ENCODE measurements at places on chromosomes 2 and 18.

- no peak for DNase-seq
Observed at GRCh38 chr2:201057087-201057521, 14.4 kb downstream of the HYCC2 start.

DNA sequence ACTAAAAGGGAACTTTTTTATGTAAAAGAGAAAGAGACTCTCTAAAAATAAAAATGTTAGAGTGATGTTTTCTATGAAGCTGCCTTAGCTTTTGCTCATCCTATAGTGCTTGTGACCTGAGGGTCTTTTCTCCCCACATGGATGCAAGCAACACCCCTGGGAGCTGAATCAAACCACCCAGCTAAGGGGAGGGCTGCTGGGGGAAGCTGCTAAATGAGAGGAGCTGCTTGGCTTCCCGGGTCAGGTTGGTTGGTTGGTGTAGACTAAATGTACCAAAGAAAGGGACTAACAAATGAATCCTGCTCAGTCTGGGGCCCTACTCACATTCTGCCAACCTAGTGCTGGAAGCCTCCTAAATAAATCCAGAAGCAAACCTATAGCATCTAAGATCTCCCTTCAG is 35.0 kb downstream of the AFF3 start:
- no peak for DNase-seq

- DNase-seq: no peak
Observed at GRCh38 chr2:149143734-149144133, 105.2 kb downstream of the LYPD6B start.

GRCh38 chr2:217970206-217970605 is 32.6 kb downstream of the TNS1 start:
- no peak for DNase-seq

DNA sequence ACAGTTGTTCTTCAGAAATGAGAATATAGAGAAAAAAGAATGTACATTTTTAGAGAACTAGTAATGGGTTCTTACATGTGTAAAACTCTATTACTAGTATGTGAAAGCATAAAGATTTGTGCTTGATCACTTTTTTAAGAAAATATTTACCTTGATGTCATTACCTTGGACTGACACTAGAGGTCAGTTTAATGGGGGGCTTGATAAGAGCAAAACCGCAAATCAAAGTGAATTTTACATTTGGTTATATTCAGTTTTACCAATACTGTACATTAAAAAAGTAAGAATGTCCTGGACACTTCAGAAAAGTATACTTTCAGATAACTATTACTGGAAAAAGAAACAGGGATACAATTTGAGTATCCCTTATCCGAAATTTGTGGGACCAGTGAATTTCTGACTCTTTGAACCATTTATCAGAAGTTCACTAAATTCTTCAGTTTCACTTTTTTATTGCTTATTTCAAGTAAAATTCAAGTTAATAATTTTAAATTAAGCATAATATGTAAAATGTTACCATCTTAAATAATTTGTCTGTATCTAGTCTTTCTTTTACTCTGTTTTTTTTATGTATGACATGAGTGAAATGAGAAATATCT is 1149.5 kb downstream of the DSC3 start:
- no peak for DNase-seq

DNA sequence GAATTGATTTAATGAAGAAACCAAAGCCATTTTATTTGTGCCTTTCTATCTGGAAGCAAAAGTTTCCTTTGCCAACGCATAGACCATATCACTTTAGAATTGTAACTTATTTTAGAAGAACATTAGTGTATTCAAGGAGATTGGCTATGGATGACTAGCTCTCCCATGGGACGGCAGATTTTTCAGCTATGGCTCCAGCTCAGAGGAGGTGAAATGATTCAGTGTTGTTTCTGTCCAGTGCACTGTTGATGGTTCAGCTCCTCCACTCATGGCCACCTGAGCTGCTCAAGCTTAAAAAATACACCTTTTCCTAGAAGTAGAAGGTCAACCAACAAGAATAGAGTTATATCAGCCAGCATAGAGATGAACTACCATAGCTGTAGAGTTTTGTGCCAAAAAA is 1597.5 kb upstream of the PIK3C3 start:
- DNase-seq: no peak

GRCh38 chr2:205543262-205543843 is 138.9 kb upstream of the NRP2 start:
- DNase-seq: no peak

DNA sequence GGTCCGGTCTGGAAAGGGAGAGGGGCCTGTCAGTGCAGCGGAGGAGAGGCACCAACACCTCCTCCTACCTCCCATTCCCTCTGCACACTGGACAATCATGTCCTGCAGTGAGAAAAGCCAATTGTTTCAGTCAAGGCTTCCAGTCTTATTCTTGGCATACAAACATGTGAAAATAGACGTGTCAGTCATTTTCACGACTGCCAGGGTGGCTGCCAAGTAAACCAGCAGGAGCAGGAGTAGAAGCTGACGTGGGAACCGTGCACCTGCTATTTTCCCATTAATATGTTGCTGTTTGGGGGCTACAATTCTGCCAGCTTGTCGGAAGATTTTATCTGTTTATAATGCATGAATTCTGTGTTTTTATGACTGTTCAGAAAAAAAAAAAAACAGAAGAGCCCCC is 202.3 kb downstream of the SPP2 start:
- no peak for DNase-seq

DNA sequence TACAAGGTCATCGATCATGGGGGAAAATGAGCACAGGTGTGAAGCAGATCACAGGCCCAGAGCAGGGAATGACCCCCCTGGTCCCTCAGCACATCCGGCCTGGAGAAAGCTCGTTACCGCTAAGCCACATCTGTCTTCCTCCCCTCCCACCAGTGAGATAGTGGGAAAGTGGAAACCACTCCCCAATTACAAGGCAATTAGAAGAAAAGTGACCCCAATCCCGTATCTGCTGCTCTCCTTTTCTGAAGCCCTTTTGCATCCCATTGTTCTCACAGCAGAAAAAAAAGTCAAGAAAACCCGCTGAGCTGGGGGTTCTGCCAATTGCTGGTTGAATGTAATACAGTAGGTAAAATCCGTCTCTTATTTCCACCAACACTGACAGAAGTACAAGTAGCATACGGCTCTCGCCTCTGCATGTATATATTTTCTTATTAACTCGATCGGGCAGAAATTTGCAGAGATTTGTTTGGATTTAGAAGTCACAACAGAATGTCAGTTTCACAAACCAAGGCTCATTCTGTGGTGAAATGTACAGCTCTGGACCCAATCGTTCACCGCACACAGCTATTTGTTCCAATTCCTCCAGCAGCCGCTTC is 287.0 kb downstream of the TCF4 start:
- DNase-seq: no peak

DNA sequence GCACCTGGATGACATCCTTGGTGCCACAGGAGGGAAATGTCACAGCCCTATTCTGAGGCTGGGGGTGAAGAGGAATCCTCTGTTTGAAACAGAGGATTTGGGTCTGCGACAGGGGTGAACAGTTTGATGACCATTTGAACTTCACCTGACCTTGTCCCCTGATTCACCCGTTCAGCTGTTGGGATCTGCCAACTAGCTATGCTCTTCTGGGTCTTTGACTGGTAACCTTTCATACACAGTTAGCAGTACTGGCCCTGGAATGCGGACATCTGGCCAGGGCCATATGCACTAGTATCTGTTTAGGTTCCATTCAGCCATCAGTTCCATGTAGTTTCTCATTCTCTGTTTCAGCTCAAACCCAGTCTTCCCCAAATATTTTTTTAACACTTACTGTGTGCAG is 72.6 kb upstream of the MCFD2 start:
- DNase-seq: no peak

- no peak for DNase-seq
Observed at GRCh38 chr2:200300638-200301314, 5.7 kb upstream of the SPATS2L start.

DNA sequence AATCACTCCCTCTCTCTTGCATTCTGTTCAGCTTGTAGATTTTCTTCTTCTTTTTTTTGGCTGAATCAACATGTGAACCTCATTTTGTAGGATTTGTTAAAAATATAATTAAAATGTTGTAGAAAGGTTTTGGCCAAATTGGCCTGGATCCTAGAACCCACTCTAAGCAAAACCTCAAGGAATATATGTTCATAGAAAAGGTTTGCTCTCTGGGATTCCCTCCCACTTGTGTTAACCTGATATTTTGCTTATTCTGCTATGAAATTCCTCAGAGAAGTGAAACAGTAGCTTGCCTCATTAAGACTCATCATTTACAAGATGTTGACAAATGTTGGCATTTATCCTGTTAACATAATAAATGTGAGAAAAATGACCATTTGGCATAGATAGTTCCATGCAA is 456.7 kb downstream of the TMEM182 start:
- DNase-seq: no peak

DNA sequence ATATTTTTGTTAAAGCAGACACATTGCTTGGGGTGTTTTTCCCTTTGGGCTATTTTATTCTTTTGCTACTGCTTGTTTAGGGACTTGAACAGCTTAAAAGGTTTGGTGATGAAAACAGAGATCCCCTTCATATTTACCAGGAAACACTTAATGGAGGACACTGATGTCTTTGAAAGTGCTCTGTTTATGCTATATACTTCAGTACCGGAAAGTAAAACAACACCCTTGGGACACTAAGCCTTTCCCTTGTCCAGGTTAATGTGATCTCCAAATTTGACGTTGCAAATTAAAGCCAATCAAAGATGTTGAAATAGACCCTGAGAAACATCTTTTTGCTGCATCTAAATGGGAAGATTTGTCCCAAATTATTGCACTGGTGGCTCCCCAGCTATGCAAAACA is 564.6 kb upstream of the PKDCC start:
- no peak for DNase-seq

GRCh38 chr2:20107776-20108175 is 56.3 kb upstream of the LAPTM4A start:
- DNase-seq: no peak

DNA sequence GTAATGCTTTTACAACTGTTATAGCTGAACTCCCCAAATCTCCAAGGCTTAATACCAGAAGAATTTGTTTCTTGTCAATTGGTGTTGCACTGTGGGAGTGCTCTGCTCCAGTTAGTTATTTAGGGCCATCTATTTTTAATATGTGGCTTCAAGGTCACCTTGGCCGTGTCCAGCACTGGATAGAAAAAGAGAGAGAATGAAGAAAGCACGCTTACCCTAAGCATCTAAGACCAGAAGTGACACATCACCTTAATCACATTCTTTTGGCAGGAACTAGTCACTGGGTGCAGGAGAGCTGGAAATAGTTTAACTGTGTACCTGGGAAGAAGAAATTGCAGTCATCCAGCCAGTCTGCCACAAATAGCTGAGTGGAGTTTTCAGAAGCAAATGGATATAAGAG is 78.8 kb downstream of the VWC2L start:
- no peak for DNase-seq

DNA sequence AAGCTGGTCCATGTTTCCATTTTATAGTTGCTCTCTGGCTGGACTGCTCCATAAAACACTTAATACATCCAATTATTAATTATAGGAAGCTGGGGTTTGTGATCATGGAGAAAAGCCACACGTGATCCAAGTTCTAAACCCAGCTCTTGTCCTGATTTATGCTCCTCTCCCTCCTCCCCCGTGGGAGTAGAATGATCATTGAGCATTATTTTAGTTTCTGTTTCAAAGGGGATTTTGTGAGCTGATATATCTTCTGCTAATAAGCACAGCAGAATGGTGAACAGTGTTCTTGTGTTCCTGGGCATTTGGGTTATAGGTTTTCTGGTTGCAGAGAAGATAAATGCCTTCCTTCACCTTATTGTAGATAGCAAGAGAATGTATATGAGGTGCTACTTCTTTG is 135.7 kb upstream of the TMEM200C start:
- no peak for DNase-seq

DNA sequence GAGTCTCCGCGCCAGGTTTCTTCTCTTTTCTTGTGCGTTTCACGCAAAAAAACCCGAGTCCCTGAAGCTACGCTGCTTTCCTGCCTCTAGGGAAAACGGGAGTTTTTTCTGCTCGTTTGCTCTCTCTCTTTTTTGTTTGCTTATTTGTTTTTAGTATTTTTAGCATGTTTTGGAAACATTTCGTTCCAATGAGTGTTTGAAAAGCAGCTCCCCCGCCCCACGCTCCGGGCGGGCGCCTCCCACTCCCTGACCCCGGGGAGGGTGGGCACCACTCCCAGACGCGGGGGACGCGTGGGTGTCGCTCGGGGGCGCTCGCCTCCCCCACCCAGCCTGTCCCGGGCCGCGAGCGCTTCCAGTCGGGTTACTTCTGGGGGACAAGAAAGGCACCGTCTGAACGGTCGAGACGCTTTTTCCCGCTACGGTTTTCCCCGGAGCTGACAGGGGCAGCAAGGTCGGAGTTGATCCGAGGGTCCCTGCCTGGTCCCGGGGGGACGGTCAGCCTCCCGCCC is 446 bp upstream of the EFHD1 start:
- no peak for DNase-seq

GRCh38 chr2:160336105-160336504 is 136.0 kb upstream of the ITGB6 start:
- DNase-seq: no peak

DNA sequence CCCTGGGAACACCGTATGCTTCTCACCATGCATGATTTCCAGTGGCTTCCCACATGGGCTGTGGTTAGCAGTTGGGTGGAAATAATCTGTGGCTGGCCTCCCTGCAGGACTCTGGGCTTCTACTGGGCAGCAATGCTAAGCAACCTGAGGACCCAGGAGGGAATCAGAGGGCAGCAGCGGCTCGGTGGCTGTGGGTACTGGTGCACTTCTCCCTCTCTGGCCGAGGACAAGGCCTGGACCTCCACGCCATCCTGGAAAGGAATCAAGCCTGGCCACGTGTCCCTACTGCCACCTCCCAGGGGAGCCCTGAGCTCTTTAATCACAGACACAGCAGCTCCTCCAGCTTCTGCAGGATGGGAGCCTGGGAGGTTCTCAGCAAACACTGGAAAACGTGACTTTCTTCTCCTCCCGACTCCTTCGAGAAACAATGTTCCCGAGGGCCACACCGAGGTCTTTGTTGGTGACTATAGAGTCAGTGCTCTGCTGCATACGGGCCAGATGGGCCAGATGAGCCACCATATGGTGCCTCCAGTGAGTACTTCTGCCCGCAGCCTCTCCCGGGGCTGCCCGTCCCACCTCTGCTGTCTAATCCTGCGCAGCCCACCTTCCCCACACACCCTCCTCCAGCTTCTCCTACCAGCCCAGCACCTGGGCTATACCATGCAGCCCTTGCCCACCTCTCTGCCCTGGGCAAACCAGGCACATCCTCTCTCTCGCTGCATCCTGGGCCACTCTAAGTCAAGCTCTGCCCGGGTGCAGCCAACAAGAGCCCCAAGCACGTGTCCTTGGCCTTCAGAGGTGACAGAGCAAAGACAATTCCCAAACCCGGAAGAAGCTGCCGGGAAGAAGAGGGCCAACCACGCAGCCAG is 42.8 kb upstream of the OTOS start:
- no peak for DNase-seq

Measured in stimulated activated CD8-positive, alpha-beta memory T cell treated with anti-CD3 and anti-CD28 coated beads, Interleukin-7, amount 100 ng/mL, for 24 hours (primary cell).